ENCODE measurements at places on chromosomes 13 and 19.

DNA sequence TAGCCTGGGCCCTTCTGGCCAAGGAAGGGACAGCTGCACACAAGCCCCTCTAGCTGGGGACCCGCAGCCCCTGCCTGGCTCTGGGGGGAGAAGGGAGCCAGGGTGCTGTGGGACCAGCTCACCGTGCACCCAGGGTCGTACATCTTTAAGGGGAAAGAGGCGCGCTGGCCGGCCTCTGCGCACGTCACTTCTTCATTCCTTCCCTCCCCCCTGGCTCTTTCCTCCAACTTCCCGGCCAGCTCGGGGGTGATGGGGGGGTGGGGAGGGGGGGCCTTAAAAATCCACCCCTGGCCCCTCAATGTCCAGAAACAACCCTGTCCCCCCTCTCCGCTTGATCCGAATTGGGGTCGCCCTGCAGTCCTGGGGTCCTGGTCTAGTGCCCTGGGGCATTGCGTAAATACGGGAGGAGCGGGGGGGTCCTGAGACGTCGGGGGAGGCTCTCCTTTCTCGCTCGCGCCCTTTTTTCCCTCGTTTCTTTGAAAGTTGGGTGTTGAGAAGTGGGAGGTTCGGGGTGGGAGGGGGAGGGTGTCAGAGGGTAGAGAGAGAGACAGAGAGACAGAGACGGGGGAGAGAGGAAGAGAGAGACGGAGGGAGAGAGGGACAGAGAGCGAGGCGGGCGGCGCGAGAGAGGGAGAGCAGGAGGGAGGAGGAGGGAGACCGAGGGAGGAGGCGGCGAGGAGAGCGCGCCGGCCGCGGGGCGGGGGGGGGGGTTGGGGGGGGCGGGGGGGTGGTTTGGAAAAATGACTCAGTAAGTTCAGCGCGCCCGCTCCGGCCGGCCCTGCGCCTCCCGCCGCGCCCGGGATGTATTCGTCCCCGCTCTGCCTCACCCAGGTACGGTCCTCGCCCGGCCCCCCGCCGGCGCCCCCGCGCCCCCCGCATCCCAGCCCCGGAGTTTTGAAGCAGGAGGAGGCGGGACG lies at the start of gene NFIC:
TSS of gene NFIC (plus strand) at position 748 of the 917 bp plus-strand sequence. CDS start at position 802, 54 bp downstream.
- peak; percentile 77 for DNase-seq

DNA sequence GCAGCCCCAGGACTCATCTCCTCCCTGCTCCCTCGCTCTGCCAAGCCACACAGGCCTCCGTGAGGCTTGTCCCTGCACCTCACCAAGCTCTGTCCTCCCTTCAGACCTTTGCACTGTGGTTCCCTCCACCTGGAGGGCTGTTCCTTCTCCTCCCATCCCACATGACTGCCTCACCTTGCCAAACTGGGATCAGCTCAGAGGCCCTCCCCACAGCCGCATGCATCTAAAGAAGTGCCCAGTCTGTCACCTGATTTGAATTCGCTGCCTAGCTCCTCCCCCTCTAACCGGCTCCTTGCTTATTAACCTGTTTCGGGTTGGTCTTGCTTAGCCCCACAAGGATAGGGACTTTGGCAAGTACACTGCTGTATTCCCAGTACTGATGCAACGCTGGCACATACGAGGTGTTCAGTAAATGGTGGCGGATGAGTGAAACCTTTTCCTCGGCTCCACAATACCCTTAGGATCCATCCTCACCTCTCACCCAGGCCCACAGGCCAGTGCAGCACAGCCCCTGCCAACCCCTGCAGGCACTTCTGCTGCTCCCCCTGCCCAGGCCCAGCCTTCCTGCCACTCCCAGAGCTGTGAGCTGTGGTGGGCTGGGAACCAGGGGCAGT lies 4.4 kb downstream of the AKT2 start:
- DNase-seq = no peak

- DNase-seq = no peak
Observed at GRCh38 chr19:10052602-10053360, 33.3 kb upstream of the SHFL start.

GRCh38 chr19:39927076-39927475 lies 7.4 kb downstream of the FCGBP start:
- DNase-seq = no peak

DNA sequence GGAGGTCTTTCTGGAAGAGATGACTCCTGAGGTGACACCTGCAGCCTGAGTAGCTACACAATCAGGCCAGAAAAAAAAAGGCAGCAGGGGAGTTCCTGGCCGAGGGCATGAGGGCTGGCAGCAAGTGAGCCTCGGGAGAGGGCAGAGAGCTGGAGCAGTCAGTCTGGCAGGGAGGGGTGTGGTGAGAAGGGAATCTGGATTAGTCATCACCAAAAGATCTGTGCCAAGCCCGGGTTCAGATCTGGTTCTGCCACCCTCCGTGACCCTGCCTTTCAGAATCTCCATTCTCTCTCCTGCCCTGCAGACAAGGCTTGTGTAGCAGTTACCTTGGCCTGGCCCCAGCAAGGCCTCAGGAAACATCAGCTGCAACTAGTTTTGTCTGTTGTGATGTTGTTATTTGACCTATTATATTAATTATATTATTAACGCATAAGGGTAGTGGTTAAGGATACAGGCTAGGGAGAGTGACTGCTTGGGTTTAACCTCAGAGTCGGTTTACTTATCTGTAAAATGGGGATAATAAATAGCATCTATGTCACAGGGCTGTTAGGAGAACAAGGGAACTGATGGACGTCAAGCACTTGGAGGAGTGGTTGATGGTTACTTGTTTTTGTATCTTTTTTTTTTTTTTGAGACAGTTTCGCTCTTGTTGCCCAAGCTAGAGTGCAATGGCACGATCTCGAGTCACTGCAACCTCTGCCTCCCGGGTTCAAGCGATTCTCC lies 2.7 kb upstream of the CAPNS1 start:
- no peak for DNase-seq

DNA sequence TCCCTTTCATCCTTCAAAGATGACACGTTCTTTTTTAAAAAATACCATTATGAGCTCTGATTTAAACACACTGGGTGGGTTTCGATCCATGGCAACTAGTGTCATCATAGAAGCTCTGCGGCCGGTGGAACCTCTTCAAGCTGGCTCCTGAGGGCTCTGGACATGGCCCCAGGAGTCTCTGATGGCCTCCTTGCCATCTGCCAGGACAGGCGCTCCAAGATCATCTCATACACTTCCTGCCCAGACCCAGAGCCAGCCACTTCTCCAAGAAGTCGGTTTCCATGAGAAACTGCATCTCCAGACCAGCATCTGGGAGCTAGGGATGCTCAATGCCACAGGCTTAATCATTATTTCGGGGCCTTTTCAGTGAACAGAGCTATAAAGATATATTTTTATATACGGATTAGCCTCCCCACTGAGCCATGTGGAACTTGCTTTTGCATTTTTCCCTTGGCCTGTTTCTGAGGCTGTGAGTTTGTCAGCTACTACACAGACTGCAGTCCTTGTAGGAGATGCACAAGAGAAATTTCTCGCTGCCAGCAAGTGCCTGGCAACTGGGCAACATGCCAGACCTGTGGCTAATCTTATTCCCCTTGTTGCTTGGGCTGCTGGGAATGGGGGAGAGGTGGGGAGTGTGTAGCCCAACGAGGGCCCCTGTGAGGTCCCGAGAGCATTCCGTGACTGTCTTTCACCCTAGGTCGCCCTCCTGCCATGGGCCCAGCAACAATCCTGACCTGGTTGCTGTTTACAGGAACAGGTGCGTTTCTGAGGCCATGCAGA lies 15.9 kb downstream of the SUGP1 start:
- no peak for DNase-seq

- peak; percentile 47 for DNase-seq
Observed at GRCh38 chr19:53394522-53394973, 401 bp upstream of the ZNF765 start.

GRCh38 chr19:7408251-7408650 lies 59.5 kb downstream of the ARHGEF18 start:
- no peak for DNase-seq

DNA sequence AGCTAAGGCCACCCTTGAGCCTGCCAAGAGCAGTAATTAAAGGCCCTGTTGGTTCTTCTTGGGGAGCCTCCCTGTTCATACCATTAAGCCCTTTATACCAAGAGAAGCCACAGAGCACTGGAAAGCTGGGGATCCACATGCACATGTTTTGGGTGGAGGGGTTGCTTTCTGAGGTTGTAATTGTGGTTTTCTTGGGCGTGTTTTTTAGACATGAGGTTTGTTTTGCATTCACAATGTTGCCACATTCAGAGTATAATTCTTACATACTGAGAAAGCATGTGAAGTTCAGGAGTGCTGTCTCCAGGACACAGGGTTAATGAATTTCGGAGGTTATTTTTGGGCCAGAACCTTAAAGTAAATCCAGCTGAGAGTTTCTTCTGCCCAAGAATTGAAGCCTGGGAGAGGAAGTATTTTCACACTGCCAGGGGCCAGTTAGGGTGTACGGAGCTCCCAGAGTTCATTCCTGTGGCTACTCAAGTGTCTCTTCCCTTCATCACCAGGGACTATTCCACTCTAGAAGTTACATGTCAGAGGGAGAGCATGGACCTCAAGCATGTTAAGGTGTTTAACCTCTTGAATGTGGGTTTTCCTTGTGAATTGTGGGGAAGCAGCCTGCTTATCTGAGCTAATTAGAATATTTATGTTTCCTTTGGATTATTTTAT lies 37.0 kb downstream of the ZNF136 start:
- DNase-seq = no peak

GRCh38 chr19:45177817-45178261 lies at the start of gene TRAPPC6A:
Gene TRAPPC6A (minus strand): TSS chr19:45178237. CDS start chr19:45178218, 19 bp downstream.
- DNase-seq = no peak

DNA sequence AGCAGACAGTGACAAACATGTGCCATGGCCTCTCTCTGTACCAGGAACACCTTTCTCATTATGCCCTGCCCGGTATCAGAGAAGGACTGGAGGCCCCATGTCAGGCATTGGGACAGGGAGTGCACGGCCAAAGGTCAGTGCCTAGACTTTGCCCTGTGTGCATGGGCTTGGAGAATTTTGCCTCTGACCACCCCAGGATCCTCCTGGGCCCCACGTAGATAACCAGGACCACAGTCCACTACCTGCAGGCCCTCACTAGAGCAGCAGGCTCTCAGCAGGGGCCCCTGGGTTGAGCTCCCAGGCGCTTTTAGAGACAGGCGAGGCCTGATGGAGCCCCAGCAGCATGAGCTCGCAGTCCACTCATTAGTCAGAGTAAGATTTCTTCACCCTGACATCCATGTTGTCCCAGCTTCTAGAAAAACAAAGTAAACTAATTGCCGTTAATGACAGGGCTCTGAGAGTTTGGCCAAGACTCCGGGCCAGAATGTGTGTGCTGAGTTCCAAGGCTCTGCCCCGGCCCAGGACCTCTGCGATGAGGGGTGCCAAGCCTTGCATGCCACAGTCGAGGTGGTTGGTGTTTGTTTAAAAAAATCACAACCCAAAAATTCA lies 42.7 kb downstream of the CAPN12 start:
- DNase-seq = no peak

- DNase-seq = no peak
Observed at GRCh38 chr19:10088949-10089554, 2.9 kb downstream of the SHFL start.

GRCh38 chr13:85799097-85799582 lies at the start of gene SLITRK6:
Gene SLITRK6 (minus strand): TSS chr13:85799419. CDS start chr13:85796508, 2,911 bp downstream.
- DNase-seq = peak; percentile 76

GRCh38 chr13:91331047-91331915 lies 16.2 kb upstream of the MIR17HG start:
- no peak for DNase-seq

- DNase-seq = peak; percentile 10
Observed at GRCh38 chr13:113653264-113654174, 4.5 kb downstream of the ATP4B start.

DNA sequence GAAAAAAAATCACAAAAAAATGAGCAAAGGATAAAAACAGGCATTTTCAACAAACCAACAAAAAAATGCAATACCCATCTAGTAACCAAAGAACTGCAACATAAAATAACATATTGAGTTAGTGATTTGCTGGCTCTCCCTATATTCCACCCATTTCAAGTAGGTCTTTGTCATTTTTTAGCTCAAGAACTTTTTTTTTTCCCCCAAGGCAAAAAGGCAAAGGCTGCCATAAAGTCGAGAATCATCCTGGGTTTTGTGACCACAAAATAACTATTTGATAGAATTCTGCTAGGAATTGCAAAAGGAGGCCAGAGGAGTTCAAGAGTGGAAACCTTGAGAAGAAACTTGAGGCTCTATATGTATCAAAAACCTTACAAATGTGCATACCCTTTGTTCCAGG lies 5.5 kb downstream of the SAFB2 start:
- DNase-seq = no peak

GRCh38 chr13:40639221-40639681 lies 27.2 kb downstream of the FOXO1 start:
- no peak for DNase-seq

DNA sequence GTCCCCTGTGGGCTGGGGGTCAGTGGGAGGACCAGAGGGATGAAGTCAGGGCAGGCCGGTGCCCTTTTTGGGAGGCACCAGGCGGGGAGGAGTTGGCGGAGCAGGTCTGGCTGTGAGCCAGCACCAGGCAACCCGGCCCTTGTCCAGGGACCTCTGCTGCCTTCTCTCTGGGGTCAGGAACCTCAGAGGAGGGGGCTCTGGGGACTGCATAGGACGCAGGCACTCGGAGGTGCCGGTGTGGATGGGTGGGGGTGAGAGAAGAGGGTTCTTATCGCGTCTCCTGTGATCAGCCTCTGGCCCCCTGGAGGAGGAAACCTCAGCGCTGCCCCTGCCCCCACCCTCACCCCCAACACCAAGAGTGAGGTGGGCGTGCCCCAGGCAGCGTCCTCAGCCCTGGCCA lies 16.5 kb downstream of the DPF1 start:
- no peak for DNase-seq

GRCh38 chr19:8209462-8210378 lies 550 bp downstream of the CERS4 start:
- peak; percentile 53 for DNase-seq

- no peak for DNase-seq
Observed at GRCh38 chr13:33867472-33867871, 49.5 kb downstream of the RFC3 start.

GRCh38 chr13:28865149-28865744 lies 45.1 kb downstream of the MTUS2 start:
- no peak for DNase-seq

DNA sequence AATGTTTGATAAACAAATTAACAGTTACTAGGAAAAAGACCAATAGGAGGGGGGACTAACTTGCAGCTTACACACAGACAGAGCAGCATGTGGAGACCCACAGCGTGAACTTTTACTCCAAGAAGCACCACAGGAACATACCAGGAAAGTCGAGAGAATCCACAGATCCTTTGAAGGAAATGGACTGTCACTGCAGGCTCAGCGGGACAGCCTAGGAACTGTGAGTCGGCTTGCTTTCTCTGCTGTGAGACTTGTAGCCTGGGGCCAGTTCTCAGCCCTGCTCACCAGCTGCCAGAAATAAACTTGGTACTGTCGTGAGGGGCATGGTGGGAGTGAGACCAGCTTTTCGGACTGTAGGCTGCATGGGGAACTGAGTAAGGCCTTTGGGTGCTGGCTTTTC lies 1211.5 kb downstream of the PCDH17 start:
- DNase-seq = no peak

- no peak for DNase-seq
Observed at GRCh38 chr19:54426291-54426931, 11.1 kb downstream of the TTYH1 start.

GRCh38 chr13:21676611-21677021 lies 5.7 kb downstream of the FGF9 start:
- no peak for DNase-seq

DNA sequence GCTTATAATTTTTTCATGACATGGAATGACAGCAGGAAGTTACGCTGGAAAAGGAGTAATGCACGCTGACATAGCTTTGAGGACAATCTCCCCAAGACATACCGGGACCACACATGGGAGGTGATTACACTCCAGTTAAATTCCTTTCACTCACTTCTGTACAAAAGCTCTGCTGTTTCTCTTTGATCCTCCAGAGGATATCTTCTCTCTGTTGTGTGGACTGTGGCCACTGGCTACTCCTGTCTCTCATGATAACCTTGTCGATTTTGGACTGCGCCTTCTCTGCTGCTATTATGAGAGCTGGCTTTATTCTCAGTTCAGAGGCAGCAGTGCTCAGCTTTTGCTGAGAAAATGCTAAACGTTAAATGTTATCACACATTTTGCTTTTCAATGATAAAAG lies 464.6 kb downstream of the FGF9 start:
- no peak for DNase-seq

Data from WERI-Rb-1 (cell line).